ENCODE measurements at places on chromosomes 4 and X.

DNA sequence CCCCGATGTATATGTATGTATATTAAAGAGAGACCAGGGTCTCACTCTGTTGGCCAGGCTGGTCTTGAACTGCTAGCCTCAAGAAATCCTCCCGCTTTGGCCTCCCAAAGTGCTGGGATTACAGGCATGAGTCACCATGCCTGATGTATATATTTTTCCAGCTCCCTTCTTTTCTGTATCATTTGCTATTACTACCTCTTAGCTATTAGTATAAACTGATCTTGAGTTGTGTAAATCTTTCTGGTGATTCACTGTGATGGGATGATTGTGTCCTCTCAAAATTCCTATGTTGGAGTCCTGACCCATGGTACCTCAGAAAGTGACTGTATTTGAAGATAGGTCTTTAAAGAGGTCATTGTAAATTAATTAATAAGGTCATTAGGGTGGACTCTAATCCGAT is 53.1 kb downstream of the HPRT1 start:
- no peak for DNase-seq

DNA sequence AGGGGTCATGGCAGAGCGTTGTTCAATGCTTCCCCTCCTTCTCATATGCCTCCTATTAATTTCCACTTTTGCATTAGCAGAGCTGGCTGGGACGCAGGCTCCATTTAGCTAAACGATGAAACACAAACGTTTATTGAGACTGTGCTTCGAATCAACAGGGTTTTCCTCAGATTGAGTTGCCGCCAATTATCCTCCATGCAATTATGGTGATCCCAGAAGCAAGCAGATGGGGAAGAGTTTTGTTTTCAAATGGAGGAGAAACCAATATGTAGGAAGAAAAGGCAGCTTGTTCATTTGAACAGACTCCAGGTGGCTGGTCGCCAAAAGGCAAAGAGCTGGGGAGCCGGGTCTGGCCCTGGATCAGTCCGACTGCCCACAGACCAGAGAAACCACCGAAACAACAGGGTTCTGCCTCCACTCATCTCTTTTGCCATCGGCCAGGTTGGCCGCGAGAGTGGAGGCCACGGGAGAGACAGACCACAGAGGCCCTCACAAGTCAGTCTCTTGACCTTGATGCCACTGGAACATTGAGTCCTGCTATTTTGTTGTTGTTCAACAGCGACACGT is 184.8 kb downstream of the GBA3 start:
- no peak for DNase-seq

- no peak for DNase-seq
Observed at GRCh38 chrX:38929966-38930421, 128.7 kb downstream of the MID1IP1 start.

DNA sequence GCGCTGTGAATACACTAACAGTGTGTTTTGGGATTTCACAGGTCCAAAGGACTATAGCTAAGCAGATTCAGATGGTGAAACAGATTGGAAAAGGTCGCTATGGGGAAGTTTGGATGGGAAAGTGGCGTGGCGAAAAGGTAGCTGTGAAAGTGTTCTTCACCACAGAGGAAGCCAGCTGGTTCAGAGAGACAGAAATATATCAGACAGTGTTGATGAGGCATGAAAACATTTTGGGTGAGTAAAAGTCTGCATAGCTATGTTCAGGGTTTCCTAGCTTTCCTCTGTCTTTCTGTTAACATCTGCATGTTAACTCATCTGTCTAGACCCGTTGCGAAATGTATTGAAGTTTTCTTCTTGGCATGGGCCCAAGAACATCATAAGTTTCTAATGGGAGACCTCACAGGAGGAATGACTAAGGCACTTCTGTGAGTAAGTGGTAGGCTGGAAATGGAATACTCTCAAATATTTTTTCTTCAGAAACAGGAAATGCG is 372.1 kb downstream of the BMPR1B start:
- no peak for DNase-seq

DNA sequence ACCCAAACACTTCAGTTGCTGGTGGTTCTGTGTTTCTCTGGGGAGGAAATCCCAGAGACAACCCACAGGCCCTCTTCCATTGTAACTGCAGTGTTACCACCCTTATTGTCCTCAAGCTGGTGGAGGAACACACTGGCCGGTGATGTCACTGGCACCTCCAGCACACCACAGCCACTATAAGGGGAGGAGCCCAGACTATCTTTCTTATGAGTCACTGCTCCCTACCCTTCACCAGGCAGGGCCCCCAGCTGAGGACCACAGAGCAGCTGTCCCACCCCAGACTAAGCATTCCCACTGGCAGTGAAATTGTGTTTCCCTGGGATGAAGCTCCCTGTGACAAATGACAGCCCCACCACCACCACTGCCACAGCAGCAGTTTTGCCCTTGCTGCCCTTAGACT is 171.8 kb upstream of the FGF16 start:
- DNase-seq: no peak

GRCh38 chrX:150060406-150060805 is 122.1 kb upstream of the EOLA2 start:
- DNase-seq: no peak

DNA sequence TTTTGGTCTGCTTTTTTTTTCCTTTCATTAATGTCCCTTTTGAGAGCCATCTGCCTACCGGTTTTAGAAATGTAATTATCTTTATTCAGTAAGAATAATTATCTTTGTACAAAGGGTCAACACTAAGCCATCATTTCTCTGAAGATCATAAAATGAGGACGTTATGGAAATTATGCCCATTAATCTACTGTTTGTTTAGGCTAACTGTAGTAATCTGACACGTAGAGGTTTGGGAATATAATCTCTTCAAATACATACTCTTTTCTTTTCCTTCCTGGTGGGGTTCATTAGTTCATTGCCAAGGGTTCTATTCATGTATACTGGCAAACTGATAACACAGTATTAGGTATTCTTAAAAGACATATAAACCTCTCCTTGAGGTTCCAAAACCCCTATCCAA is 3.8 kb upstream of the HSD17B13 start:
- no peak for DNase-seq

DNA sequence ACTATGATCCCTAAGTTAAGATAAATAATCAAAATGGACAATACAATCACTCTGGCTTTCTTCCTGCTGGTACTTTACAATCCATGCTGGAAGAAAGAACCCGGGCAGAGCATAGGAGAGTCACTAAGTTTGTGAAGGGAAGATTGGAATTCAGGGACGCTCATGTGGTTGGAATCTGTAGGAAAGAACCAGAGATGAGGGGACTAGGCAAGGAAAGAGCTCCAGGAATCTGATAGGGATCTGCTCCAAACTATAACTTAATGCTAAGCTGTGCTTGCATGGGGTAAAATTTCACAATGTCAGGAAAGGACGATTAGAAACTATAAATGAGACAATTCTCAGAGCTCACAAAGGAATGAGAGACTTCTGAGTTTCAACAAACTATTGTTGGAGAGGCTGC is 167.5 kb downstream of the ADGRA3 start:
- DNase-seq: no peak

- no peak for DNase-seq
Observed at GRCh38 chr4:177798161-177798560, 355.9 kb upstream of the AGA start.

DNA sequence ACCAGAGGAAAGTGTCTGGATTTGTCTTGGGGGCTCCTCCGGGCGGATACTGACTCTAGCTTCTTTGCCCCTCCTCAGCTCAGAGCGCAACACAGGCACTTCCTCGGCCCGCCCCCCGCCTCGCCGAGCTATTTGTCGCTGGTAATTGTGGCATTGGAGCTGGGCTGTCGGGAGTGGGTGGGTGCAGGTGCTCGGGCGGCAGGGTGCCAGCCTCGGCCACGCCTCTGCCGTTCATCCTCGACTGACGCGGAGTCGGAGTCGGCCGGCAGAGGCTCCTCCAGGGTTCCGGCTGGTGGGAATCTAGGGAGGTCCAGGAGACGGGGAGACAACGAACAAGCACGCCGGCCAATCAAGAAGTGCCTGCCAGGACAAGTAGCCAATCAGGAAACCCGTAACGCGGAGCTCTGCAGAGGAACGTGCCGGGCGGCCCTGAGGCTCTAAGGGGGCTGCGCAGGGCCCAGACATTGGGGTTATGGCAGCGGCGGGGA is 3.9 kb upstream of the SYN1 start:
- DNase-seq: peak; percentile 70

DNA sequence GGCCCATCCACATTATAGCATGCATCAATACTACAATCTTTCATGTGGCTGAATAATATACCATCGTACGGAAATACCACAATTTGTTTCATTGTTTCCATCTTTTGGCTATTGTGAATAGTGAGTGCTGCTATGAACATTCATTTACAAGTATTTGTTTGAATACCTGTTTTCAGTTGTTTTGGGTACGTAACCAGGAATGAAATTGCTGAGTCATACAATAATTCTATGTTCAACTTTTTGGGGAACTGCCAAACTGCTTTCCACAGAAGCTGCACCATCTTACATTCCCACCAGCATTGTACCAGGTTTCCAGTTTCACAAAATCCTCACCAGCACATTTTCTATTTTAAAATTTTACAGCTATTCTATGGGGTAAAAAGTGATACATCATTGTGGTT is 28.5 kb upstream of the MANBA start:
- no peak for DNase-seq

DNA sequence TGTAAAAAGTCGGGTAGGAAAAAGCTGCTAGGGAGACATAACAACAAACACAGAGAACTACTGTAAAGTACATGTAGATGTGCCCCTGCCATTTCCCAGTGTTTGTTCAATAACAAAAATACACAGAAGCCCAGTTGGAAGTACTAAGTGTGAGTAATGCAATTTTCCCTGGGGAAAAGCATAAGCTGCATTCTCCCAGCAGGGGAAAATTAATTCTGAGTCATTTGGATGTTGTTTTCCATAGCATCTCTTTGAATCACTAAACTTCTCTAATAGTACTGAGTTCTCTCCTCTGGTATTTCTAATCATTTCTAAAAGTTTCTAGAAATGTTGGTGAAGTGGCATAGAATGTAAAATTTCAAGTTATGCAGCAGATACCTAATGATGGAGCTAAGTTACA is 1114.9 kb downstream of the C4orf33 start:
- no peak for DNase-seq

DNA sequence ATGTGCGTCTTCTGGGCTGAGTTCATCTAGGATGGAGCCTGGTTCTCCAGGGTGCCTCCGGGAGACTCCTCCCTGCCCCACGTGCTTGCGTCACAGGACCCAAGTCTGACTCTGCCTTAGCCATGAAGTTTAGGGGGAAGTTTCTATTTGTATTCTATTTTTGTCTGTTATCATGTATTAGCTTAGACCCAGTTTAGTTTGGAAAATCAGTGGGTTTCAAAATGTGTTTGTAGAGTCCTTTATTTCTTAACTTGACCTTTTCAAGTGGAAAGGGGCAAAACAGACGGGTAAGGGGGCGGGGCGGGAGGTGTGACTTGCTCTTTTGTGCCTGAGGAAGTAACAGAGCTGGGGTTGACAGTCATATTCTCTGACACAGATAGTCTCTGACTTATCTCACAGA is 86.0 kb downstream of the HTT start:
- DNase-seq: no peak

DNA sequence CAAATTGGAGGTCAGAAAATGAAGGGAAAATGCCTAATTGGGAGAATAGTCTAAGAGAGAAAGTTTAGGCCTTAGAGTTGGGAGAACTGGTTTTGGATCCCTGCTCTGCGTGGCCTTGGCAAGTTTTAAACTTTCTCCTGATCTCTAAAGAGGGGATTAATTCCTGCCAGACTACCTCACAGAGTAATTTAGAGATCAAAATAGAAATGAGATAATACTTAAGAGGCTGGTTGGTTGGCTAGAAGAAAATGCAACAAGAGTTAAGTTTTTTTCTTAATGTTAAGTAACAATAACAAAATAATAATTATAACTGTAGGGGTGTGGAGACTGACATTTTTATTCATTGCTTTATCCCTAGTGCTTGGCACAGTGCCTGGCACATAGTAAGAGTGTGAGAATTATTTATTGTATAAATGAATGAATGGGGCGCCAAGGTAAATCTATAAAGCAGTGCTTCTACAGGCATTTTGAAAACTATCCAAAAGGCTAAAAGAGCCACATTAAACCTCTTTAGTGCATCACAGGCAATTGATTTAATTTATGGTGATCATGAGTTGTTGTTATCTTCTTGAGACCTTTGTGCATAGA is 160.5 kb downstream of the RASL11B start:
- no peak for DNase-seq

GRCh38 chr4:74292111-74292870 is 16.0 kb upstream of the EPGN start:
- no peak for DNase-seq

DNA sequence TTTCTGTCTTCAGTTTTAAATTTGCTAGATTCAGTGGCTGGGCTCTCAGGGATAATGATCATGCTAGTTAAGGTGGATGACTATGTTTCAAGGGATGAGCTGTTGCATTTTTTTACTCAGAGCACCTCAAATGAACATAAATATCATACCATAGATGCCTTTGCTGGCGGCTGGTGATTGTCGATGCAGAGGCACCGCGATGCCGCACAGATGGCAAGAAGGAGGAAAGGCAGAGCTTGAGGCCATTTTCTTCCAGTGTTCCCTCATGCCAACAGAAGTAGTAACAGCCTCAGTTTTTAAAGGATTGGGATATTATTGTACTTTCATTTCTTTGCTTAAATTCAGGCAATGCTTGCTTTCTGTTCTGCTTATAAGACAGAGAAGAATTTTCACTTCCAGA is 654.7 kb upstream of the IGFBP7 start:
- no peak for DNase-seq

- no peak for DNase-seq
Observed at GRCh38 chrX:121365572-121366161, 318.3 kb downstream of the GLUD2 start.

DNA sequence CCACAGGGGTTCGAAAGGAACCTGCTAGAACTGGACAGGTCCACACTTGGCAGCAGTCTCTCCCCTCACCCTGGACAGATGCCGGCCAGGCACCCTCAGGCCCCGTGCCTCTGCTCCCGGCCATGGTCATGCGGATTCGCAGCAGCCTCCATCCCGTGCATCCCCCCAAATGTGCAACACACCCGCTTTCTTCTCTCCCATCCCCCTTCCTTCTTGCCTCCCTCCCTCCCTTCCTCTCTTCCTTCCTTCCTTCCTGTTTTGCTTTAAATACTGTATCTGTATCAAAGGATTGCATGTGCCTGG is 35.0 kb upstream of the HMX1 start:
- DNase-seq: no peak

DNA sequence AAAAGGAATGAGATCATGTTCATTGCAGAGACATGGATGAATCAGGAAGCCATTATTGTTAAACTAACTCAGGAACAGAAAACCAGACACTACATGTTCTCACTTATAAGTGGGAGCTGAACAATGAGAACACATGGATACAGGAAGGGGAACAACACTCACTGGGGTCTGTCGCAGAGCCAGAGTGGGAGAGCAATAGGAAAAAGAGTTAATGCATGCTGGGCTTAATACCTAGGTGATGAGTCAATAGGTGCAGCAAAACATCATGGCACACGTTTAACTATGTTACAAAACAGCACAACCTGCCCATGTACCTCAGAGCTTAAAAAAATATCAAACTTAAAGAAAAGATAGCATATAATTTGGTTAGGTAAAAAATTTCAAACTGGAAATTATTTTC is 281.4 kb downstream of the PABPC4L start:
- DNase-seq: no peak

Data from left kidney (tissue), 8 donors.